Aorta (tissue), 5 donors: ENCODE measurements at places on chromosomes 1 and 21. TPM values are rescaled to one million over a fixed set of nuclear protein-coding genes. Genes with fewer than 3 reads are reported as not detected.

GRCh38 chr1:208339911-208340310, 95.7 kb upstream of the PLXNA2 start:
- H3K36me3 ChIP-seq: no peaks in the 10 kb centered on the region
- H3K27me3 ChIP-seq: no peaks in the 10 kb centered on the region
- no peak overlapping the region for H3K27ac ChIP-seq
- H3K4me3 ChIP-seq: no peak overlapping the region
- peaks cover 2% of the 10 kb centered on the region for H3K4me1 ChIP-seq

DNA sequence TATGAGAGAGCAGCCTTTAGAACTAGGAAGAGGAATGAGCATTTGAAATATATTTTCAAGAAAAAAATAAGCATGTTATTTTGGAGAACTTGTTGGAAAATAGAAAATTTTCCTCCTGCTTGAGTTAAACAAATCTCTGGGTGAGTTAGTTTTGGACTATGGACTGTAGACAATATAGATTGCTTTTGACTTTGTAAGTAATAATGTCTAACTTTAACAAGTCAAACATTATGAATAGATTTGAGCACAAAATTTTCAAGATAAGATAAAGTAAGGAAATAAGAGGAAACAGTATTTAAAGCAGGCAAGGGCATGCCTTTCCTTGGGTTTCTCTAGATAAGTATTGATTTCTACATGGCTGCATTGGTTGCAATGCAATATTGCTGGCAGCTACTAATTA, 360.8 kb downstream of the LMO4 start:
- H3K27me3 ChIP-seq: no peaks in the 10 kb centered on the region
- no peak for DNase-seq
- H3K4me1 ChIP-seq: no peaks in the 10 kb centered on the region
- H3K27ac ChIP-seq: no peak overlapping the region
- H3K36me3 ChIP-seq: no peaks in the 10 kb centered on the region
- no peak overlapping the region for H3K4me3 ChIP-seq

DNA sequence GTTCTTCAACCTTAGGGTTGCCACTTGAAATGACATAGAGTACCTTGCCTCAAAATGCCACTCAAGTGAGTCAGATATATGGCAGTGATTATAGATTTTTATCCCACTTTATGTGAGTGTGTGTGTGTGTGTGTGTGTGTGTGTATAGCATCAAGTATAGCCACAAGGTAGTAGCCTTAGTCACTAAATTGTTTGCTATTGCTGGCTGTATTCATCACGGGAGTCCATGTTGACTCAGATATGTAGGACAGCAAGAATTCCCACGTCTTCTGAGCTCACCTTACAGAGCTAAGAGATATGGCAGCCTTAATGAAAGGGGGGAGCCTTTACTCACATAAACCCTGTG, 9.3 kb downstream of the ETS2 start:
- H3K27me3 ChIP-seq: no peaks in the 10 kb centered on the region
- H3K4me1 ChIP-seq: no peaks in the 10 kb centered on the region
- H3K27ac ChIP-seq: peak overlapping the region; percentile 40
- no peak for DNase-seq
- no peak overlapping the region for H3K4me3 ChIP-seq
- H3K36me3 ChIP-seq: peaks cover 22% of the 10 kb centered on the region

DNA sequence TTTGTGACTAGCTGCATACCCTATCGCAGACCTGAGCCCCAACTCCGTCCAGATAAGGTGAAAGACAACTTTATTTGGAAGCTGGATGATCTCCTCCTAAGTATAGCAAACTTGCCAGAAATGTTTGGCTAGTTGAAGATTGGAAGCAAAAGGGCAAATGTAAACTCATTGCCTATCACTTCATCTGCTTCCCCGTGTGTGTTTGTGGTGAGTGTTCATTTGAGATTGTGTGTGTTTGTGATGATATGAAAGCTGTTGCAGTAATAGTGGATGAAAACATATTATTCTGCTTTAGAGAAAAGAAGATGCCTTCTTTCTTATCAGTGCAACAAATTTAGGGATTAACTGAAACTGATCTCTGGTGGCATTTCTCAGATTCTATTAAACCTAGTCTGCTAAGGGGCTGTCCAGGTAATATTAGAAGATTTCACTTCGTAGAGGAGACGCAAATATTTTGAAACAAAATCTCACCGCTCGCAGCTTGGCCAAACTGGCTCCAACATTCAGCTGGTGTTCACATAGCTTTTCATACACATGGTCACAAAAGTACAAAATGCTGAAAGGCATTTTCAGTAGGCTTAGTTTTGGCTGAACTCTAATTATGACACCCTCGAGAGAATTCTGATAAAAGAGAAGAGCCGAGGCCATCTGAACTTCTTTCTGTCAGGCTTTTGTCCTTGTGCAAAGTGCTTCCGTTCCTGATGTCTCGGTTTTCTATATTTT, 1.1 kb downstream of the TBX19 start:
- H3K36me3 ChIP-seq: no peaks in the 10 kb centered on the region
- no peaks in the 10 kb centered on the region for H3K27me3 ChIP-seq
- H3K27ac ChIP-seq: no peak overlapping the region
- no peak for DNase-seq
- H3K4me3 ChIP-seq: no peak overlapping the region

The DNAJC6 gene
- 3.8 TPM for total RNA-seq

DNA sequence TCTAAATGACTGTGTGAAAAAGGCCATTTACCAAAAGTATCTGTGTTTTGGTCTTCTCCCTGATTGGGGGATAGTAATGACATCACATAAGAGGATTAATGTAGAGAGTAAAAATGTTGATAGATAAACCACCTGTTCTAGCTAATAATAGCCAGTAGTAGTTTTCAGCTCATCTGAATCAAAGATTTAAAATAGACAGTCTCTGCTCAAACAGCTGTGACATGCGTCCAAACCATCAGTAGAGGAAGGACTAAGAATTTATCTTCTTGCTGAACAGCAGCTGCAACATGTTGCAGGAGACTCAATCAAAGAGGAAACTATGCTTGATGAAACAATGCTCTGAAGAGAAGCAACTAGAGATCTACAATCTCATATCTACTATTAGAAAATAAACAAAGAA, 21.4 kb downstream of the TMPRSS15 start:
- no peak overlapping the region for H3K27ac ChIP-seq
- no peaks in the 10 kb centered on the region for H3K4me1 ChIP-seq
- DNase-seq: no peak
- no peaks in the 10 kb centered on the region for H3K27me3 ChIP-seq
- no peaks in the 10 kb centered on the region for H3K36me3 ChIP-seq

The FAM72D gene
- total RNA-seq: 0.29 TPM

The BTBD8 gene
- total RNA-seq: 4.9 TPM

DNA sequence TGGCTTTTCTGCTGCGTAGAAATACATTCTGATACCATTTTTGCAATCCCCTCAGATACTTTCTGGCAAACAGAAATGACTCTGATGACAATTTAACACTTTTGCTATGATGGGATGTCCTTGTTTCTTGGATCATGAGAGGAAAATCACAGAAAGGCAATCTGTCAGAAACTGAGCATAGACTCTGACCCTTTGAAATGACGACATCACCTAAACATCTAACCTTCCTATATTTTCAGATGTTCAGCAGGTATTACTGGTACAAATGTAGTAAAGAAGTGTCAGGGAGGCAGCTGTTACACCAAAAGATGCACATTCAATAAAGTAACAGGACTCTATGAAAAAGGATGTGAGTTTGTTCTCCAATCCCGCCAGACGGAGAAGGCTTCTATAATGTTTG, 13.2 kb downstream of the CLCA1 start:
- no peak overlapping the region for H3K4me3 ChIP-seq
- no peak for DNase-seq
- no peak overlapping the region for H3K27ac ChIP-seq
- H3K36me3 ChIP-seq: no peaks in the 10 kb centered on the region
